ENCODE measurements at places on chromosomes 13 and 19. TPM values are rescaled to one million over a fixed set of nuclear protein-coding genes. Genes with fewer than 3 reads are reported as not detected.

DNA sequence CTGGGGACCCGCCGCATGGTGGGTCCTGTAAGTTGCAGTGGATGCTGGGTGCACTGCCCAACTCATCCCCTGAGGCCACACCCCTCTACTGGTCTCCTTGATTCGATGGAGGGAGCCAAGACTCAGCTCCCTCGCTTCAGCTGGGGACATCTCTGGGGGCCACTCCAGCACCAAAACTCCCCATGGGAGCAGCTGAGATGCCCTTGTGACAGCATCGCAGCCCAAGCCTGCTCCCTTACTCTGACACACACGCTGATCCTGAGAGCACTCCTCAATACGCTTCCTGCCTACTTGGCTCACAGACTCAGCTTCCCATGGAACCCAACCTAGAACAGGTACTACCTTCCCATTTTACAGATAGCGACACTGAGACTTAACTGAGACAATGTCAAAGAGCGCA is 56.2 kb downstream of the PEPD start:
- no peak for DNase-seq

DNA sequence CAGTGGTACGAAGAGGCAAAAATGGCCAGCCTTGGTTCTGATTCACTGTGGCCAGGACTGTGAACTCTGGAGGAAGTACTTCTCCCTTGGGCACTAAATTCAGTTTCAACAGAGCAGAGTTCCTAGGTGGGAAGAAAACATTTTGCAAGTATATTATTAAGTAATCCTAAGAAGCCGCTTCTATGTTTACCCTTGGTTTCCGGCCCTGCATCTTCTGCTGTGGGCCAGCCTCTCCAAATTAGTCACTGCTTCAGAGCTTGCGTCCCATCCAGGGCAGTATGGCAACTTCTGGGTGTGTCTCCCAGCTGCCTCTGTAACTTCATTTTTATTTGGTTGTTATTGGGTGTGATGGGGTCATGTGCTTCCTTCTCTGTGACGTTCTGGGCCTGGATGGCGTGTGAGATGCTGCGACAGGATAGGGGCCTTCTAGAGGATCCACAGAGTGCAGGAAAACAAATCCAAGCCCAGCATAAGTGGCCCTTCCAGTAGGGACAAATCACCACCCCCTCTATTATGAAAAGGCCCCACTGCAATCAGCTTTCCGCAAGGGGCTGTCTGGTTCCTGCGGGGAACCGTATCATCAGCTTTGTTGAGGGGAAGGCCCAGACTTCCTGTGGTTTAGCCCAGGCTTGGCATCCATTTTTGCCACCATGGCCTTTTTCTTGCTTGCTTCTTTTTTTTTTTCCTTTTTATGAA is 55.1 kb upstream of the C1QTNF9 start:
- DNase-seq, result peak; percentile 66

DNA sequence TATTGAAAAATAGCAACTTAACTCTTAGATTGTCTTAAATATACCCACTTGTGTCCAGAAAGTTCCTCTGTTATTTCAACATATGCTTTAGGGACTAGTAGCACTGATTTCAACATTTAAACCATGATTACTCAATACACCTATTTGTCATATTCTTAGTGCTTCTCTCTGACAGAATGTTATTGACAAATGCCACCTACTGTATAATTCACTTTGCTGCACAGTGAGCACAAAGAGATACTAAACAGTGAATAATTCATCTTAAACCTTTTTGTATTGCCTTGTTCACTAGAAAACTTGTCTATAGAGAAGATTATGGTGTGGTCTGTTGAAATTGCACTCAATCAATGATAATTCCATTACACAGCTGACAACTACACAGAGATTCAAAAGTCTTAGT is 692.6 kb downstream of the PCDH17 start:
- peak; percentile 43 for DNase-seq

- no peak for DNase-seq
Observed at GRCh38 chr19:31334101-31334848, 15.0 kb downstream of the TSHZ3 start.

- no peak for DNase-seq
Observed at GRCh38 chr19:12187625-12188024, 24.7 kb downstream of the ZNF136 start.

DNA sequence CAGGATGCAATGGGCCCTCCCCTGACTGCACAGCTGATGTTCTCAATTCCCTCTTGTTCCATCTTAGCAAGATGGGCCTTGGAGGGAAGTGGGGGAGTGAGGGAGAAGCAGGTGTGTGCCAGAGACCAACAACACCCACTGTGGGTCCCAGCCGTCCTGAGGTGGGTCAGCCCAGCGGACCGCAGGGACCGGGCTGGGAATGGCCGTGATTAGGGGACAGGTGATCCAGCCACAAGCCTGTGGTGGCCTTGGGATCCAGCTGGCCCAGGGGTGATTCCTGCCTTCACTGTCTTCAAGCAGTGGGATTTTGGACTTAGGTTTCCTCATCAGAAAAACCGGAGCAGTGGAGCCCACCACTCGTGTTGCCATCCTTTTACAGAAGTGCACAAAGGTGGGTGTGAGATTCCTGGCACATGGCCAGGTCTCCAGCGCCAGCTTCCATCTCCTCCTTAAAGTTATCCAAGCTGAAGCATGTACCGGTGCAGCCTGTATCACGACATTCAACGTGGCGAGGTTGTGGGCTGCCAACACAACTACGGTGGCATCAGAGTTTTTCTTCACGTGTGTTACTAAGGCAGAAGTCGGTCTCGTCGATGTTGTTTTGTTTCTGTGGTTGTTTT is 9.0 kb upstream of the ATP11A start:
- no peak for DNase-seq

DNA sequence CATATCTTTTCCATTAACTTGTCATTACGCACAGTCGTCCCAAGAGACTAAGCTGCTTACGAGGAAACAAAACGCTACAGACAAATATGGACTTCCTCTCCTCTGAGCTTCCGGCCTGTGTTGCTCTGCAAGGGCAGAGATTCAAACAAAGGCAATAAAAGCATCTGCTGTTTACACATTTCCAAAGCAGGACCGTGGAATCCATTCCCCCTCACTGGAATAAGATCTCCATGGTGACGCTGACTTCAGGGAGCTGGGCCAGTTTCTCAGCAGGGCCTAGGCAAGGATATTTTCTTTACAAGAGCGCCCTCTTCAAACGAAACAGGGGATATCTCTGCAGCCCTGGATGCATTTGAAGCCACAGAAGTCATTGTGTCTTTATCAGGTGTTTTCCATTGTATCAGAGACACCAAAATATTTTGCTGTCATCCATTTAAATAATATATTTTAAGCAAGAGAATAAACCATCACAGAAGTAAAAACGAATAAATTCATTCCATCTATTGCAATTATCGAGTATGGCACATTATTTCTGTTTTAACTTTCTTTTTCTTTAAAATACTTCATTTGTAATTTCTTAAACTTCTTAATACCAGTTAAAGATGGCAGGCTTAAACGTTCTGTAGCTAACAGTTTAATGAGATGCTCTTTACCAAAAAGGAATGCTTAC is 177.5 kb downstream of the DCLK1 start:
- no peak for DNase-seq

DNA sequence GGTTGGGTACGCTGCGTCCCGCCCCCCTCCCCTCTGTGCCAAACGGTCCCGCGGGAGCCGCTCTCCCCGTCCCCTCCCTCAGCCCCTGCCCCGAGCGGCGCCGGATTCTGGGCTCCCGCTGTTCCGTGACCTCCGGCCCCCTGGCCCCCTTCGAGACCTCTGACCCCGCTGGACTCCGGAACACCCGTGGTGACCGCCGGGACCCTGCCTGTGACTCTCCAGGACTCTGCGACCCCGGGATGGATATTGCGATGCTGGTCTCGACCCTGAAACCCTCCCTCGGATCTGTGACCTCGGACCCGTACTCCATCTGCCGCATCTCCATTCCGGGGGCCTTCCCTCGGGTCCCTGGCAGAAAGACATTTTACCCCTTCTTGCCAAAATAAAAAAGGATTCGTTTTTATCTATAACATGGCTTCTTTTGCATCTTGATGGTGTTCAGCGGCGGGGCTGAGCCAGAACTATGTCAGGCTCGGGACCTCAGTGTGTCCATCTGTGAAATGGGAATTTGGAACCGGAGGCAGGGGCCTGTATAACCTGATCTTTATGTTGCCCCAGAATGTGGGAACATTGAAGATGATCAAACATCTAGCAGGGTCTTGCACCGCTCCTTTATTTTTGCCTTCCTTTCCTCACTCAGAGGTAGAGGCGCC is 654 bp upstream of the MEGF8 start:
- no peak for DNase-seq

DNA sequence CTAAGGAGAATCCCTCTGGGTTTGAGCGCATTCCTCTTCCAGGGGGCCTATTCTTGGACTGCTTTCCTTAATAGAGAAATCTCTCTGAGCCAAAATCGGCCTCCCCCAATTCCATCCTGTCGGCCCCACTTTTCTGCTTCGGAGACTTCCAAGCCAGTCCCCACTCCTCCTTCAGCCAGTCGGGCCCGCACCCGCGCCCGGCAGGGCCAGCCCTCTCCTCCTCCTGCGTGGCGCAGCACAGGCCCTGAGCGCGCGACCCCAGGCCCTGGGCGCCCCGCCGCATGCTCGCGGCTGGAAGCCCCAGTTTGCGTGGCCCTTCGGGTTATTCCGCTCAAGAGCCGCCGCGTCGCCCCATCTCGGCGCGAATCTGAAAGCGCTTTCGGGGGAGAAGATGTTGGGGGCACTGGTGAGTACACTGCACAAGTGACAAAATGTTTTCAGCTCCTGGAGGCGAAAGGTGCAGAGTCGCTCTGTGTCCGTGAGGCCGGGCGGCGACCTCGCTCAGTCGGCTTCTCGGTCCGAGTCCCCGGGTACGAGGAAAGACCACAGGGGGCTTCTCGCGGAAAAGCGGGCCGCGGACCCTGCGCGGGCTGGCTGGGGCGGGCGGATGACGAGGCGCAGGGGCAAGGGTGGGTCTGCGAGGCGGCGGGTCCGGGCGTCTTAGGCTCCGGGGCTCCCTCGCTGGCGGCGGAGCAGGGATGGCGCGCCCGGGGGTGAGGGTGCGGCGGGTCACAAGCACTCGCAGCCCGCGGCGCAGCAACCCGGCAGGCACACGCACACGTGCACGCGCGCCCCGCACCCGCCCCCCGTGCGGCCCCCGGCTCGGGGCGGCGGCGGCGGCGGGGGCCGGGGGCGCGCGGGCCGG is at the start of gene IL17D:
IL17D (plus strand) TSS at position 785 of the 865 bp plus-strand sequence. CDS start 303 bp downstream, outside the sequence.
- DNase-seq, result peak; percentile 82

- no peak for DNase-seq
Observed at GRCh38 chr13:51819544-51819943, 15.6 kb upstream of the DHRS12 start.

DNA sequence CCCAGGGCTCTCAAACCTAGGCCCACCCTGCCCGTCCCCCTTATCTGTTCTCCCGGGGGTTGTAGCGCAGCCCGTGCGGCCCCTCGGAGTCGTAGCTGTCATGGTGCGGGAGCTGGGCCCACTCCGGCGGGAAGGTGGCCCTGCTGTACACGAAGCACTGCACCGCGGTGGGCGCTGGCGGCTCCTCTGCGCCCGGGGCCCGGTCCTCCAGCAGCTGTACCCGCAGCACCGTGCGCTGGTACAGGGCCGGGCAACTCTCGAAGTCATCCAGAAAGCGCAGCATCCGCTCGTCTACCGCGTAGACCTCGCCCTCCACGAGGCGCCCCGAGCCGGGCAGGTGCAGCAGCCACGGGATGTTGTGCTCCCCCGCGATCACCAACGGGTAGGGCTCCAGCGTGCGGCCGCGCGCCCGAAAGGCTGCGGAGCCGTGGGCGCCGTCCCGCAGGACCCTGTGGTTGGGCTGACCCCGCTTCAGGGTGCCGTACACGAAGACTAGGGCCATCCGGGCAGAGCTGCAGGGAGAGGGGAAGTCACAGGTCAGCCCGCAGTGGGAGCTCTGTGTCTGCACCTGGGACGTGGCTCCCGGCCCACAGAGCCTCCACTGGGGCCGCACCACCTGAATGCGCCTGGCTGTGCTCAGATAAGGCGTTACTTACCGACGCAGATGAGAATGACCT is 56.4 kb downstream of the GGACT start:
- no peak for DNase-seq

ZSCAN22 gene
- 3.9 TPM for polyA plus RNA-seq

DNA sequence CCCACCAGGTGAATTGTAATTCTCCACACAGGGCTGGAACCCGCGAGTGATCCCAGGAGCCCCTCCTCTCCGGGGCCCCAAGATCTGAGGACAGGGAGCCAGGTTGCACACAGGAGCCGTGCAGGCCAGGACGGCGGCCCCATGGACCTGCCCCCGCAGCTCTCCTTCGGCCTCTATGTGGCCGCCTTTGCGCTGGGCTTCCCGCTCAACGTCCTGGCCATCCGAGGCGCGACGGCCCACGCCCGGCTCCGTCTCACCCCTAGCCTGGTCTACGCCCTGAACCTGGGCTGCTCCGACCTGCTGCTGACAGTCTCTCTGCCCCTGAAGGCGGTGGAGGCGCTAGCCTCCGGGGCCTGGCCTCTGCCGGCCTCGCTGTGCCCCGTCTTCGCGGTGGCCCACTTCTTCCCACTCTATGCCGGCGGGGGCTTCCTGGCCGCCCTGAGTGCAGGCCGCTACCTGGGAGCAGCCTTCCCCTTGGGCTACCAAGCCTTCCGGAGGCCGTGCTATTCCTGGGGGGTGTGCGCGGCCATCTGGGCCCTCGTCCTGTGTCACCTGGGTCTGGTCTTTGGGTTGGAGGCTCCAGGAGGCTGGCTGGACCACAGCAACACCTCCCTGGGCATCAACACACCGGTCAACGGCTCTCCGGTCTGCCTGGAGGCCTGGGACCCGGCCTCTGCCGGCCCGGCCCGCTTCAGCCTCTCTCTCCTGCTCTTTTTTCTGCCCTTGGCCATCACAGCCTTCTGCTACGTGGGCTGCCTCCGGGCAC is 3.9 kb downstream of the FFAR1 start:
- DNase-seq, result no peak

DNA sequence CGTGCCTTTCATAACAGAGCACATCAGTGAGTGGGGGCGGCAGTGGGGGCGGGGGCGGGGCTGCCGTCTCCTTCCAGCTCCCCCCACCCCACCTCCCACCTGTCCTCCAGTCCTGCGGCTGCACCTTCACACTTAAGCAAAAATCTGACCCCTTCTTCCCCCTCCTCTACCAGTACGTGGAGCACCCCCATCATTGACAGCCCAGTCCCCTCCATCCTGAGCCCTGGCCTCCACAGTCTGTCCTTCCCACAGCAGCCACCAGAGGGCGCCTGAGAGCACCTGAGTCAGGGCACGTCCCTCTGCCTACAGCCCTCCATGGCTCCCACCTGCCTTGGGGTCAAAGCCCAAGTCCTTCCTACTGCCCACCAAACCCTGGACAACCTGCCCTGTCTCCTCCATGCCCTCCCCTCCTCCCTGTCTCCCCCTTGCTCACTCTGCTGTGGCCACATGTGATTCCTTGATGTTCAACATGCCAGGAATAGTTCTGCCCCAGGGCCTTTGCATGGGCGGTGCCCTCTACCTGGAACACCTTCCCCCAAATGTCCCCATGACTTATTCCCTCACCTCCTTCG is 4.0 kb downstream of the EBI3 start:
- DNase-seq, result no peak

GRCh38 chr13:39656325-39656677 is 839 bp downstream of the COG6 start:
- no peak for DNase-seq

GRCh38 chr13:31131470-31131961 is 30.2 kb downstream of the HSPH1 start:
- no peak for DNase-seq

GRCh38 chr19:45041125-45041524 is 2.3 kb downstream of the CLASRP start:
- DNase-seq, result no peak

All from left lung (tissue), 14 donors.